COR-L47 (cell line): ENCODE measurements at places on chromosomes 2 and 18.

GRCh38 chr2:177080746-177081284 is 131.8 kb upstream of the HNRNPA3 start:
- DNase-seq: no peak

- DNase-seq: no peak
Measured at GRCh38 chr2:229641676-229642075, 72.7 kb downstream of the DNER start.

GRCh38 chr2:233656443-233656842 is 15.3 kb upstream of the UGT1A9 start:
- DNase-seq: no peak

GRCh38 chr2:39595116-39595515 is 70.6 kb upstream of the TMEM178A start:
- no peak for DNase-seq

GRCh38 chr2:47083485-47083884 is 71.6 kb downstream of the STPG4 start:
- DNase-seq: no peak

- no peak for DNase-seq
Measured at GRCh38 chr2:3443506-3444084, 64.1 kb downstream of the TRAPPC12 start.

- no peak for DNase-seq
Measured at GRCh38 chr2:21257621-21258020, 133.9 kb downstream of the TDRD15 start.

- no peak for DNase-seq
Measured at GRCh38 chr2:207871911-207872310, 102.2 kb upstream of the FZD5 start.

- no peak for DNase-seq
Measured at GRCh38 chr2:128537646-128538045, 219.0 kb upstream of the HS6ST1 start.

DNA sequence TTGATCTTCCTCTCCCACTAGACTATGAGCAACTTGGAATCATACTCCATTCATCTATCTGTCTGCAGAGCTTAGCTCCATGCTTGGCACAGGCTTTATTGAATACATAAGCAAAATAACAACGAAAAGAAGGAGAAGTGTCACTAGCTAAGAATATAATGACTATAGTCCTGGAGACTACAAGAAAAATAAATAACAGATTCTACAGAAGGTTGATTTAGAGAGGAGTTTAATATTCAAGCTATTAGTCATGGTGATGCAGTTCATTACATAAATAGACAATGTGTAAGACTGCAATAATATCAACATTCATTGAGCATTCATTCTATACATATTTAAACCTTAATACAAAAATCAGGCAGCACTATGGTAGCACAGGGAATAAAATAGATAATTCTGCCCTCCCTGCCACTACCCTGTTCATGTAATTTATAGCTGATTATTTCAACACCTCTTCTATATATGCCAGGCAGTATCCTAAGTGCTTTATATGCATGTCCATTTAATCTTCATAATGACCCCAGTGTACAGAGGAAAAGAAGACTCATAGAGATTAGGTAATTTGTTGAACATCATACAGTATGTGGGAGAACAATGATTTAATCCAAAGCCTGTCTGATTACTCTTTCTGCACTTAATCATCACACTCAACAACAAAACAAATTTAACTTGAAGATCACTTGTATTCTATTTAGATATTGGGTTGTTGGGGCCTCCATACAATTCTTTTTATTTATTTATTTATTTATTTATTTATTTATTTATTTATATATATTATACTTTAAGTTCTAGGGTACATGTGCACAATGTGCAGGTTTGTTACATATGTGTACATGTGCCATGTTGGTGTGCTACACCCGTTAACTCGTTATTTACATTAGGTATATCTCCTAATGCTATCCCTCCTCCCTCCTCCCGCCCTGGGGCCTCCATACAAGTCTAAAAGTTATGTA is 165.3 kb downstream of the RNF152 start:
- no peak for DNase-seq

DNA sequence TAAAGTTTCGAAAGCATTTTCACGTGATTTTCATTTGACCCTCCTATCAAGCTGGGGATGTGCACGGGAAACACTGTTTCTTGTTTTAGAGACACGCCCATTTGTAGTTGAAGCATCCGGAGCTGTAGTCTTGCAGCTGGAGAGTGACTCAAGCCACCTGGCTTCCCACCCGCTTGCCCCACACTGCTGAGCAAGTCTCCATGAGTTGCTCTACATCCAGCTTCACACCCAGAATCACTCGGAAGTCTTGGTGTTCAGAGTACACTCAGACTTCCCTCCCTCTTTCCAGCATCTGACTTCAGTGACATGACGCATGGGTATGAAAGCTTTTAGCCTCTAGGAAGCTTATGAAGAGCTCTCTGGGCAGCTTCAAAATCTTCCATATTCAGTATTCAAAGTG is 262.4 kb downstream of the NBAS start:
- DNase-seq: no peak
